Activated T-cell treated with anti-CD3 and anti-CD28 coated beads, Interleukin-2, amount 50 U/mL, for 1 hour (primary cell): ENCODE measurements at places on chromosomes 3 and 15.

GRCh38 chr3:12379640-12380429 is 91.0 kb downstream of the PPARG start:
- DNase-seq: no peak

GRCh38 chr15:91214675-91215590 is 114.9 kb downstream of the SV2B start:
- no peak for DNase-seq

DNA sequence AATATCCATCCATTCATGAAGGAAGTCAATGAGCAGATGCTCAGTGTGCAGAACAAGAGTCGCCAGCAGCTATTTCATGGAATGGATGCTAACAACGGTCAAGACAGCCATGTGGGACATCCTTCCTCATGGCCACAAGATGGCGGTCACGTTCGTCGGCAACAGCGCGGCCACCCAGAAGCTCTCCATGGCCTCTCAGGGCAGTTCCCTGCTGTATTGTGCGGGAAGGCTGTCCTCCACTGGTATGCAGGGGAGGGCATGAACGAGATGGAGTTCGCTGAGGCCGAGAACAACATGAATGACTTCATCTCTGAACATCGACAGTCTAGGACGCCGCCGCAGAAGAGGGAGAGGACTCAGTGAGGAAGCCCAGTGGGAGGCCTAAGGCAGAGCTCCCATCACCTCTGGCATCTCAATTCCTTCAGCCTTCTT is 208.3 kb downstream of the TJP1 start:
- no peak for DNase-seq

DNA sequence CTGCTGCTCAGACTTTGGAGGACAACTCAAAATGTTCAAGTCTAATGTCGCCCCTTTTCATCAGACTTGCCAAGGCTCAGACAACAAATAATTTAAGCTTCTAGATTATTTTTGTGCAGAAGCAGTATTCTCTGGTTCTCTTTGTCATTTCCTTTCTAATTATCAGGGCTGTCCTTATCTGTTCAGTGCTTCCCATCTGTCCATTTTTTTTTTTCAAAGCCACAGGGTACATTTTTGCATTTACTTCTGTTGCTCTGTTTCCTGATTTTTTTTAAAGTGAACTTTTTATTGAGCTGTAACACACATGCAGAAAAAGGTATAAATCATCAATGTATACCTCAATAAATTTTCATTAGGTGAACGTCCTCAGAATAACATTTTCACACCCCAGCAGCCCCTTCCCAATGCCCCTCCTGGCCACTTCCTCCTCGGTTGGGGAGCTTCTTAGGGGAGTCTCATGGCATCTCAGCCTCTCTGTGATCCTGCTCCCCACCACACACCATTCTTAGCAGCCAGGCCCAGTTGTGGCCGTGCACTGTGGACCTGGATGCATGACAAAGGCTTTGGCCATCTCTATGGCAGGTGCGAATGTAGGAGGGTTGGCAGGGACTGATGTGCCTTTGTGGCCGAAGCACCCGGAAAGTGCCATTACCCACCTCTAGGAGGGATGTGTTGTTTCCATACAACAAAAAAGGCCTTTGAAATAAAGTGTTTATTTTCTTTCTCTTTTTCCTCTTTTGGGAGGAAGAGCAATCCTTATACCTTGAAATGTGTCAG is 303.5 kb upstream of the LRRFIP2 start:
- no peak for DNase-seq
